ENCODE measurements at places on chromosomes 7 and 10. TPM values are rescaled to one million over a fixed set of nuclear protein-coding genes. Genes with fewer than 3 reads are reported as not detected.

PCGF6 gene
- total RNA-seq = 2.4 TPM

GRCh38 chr7:70237831-70238575, 639.7 kb downstream of the AUTS2 start:
- no peak for DNase-seq

DGKB gene
- 5.9 TPM for total RNA-seq

ATRNL1 gene
- total RNA-seq = 193 TPM

DNA sequence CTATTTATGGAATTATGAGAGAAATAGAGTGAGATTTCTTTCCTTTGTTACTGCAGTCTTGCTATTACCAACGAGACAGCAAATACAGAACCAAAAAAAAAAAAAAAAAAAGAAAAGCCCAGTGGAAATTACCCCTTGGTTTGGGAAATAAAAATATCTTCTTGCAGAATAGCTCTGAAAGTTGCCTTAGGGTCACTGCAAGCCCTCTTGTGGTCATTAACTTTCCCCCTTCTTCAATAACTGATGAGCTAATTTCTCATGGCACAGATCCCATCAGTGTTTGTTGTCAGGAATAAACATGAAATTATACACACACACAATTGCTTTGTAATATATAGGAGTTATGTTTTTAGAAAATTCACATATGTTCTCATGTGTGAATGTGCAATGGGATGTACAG, 111.0 kb upstream of the FEZF1 start:
- DNase-seq = no peak

- no peak for DNase-seq
Observed at GRCh38 chr7:147438216-147438615, 1152.3 kb upstream of the C7orf33 start.

DNA sequence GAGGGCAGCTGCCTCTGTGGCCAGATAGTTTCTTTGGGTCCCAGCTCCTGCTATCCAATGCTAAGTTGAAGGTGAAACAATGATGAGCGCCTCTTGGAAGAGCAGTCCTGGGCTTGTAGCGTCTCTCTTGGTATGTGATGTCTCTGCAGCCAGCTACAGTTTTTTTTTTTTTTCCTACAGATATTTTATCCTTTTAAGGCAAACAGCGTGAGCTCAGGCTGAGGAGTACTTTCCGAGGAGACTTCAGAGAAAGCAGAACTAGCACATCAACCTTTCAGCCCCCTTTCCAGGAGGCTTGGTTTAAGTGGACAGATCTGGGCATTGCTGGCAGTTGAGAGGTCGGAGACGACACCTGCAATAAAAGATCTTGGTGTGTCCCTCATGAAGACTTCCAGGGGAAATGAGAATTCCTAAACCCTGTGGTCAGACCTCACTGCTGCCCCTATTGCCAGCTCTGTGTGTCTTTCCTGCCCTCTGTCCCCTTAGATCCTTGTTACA, 9.1 kb downstream of the PRKG1 start:
- peak; percentile 27 for DNase-seq

DNA sequence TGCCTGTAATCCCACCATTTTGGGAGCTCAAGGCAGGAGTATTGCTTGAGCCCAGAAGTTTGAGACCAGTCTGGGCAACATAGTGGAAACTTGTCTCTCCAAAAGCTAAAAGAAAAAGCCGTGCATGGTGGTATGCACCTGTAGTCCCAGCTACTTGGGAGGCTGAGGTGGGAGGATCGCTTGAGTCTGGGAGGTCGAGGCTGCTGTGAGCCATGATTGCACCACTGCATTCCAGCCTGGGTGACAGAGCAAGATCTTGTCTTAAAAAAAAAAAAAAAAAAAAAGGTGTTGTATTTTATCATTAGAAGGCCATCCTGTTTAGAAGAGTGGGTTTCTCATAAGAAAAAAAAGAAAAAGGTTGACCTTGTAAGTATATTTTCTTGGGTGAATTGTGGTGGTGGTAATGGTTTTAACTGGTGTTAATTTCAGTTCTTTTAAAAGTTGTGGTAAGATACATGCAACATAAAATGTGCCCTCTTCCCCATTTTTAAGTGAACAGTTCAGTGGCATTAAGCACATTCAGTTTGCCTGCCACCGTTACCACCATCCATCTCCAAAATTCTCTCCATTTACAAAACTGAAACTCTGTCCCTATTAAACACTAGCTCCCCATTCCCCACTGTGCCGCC, 34.7 kb downstream of the GRIFIN start:
- no peak for DNase-seq

- no peak for DNase-seq
Observed at GRCh38 chr10:97843281-97843671, 6.4 kb upstream of the GOLGA7B start.

TRPV5 gene
- not detected for total RNA-seq

DNA sequence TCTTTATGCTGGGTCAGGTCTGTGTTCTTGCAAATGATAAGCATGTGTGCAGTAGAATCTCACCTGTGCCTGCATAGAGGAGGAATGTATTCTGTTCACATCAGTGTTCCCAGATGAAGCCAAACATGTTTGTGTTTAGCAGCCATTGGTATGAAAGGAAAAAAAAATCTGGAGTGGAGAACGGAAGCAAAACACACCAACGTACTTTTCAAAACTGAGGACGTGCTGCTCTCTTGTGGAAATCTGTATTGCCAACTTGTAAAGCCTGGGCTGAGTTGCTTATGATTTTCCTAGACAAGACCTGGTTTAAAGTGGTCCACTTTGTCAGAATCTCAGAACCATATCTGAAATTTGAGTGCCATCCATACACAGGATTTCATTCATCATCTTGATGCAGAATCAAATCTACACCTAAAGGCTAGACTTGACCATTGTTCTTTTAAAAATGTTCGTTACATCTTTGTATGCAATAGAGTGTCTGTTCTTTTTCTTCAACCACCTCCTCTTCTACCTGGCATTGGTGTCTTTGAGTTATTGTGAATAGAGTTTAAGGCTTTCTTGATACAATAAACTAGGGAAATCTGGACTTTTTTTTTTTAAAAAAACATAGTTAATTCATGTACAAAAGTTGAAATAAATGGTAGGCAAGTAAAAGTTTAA, 367.7 kb downstream of the PHF14 start:
- no peak for DNase-seq

GRCh38 chr10:4216726-4217125, 431.7 kb upstream of the KLF6 start:
- DNase-seq = no peak

- no peak for DNase-seq
Observed at GRCh38 chr7:46993396-46993795, 588.5 kb downstream of the TNS3 start.

- no peak for DNase-seq
Observed at GRCh38 chr7:68224041-68224741, 1227.6 kb downstream of the TYW1 start.

DNA sequence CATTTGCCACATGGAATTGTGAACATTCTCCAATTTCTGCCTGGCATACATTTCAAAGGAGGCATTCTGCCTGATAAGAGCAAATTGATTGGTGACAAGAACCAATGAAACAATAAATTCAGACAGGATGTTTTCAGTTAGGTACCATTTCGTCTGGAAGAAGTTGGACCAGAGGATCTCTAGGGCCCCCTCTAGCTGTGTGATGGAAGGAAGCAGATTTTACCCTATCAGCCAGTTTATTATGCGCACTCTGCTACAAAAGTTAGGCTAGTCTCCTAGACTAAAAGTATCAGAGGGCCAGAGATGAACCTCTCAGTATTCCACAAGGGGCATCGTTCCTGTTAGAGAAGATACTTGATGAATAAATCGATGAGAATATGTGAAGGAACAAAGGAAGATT, 118.0 kb downstream of the BUB3 start:
- DNase-seq = no peak

AKR1C8 gene
- not detected for total RNA-seq

RTKN2 gene
- total RNA-seq = not detected

MBL2 gene
- not detected for total RNA-seq

DNA sequence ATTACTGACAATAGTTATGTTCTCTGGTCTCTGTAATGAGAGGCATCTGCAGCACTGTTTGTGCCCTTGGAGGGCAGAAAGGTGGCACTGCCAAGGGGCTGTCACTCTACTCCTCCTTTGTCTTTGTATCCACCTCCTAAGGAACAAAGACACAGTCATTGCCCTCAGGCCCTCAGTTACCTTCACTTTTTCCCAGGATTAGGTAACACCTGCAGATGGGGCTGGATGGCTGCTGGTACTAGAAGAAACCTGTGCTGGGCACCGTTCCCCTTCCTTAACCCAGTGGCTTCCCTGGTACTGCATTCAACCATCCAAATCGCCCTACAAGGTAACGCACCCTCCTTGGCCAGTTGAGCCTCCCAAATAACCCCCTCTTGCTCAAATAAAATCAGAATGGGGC, 246.9 kb upstream of the NEBL start:
- DNase-seq = no peak

- DNase-seq = no peak
Observed at GRCh38 chr7:151964951-151965350, 8.7 kb downstream of the GALNTL5 start.

DNA sequence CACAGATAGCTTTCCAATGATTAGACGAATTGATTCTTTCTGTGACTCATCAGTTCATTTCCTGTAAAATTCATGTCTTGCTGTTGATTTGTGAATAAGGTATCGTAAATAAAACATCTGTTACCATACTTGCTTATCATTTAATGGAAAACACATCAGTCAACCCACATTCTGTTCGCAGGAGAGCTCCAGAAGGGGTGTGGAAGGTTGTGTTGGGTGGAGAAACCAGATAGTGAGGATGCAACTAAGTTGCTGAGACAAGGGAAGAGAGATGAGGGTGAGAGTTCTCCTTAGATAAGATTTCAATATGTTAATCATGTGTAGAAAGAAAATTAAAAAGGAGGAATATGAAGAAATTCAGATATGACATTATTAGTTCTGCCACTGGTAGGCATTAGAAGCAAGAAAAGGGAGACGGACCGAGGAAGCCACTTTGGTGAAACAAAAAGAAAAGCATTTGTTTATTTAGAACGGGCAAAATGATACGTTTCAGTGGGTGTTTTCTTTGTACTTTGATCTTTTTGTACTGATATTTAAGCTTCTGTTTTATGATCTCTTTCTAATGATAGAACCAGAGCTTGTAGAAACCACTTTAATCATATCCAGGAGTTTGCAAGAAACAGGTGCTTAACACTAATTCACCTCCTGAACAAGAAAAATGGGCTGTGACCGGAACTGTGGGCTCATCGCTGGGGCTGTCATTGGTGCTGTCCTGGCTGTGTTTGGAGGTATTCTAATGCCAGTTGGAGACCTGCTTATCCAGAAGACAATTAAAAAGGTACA, 7.8 kb downstream of the CD36 start:
- DNase-seq = no peak

PNLIPRP2 gene
- not detected for total RNA-seq

DNA sequence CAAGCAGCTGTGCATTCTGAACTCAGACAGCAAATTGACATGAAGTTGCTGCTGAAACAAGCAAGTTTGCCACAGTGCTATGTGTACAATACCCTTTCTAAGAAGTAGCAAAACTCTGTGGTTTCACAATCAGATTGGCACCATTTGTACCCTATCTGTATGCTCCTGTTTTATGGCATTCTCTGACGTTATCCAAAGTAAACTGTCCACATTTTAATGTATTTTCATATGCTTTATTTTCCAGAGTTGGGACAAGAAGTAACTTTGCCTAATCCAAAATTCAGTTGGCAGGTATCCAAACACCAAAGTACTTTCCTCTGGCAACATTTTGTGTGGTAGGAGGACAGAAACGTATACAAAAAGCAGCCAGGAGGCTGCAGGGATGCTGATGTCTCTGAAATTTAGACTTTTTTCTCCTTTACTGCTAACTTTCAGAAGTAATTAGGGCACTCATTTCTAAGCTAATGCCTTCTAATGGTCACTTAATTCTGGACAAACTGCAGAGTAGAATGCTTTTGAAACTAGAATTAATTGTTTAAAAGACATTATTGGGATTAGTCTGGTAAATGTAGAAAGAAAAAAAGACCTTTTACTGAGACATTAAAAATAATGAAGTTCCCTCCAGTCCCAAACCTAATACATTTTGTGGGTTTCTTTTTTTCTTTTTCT, 414.7 kb upstream of the NRP1 start:
- DNase-seq = no peak

CAV1 gene
- total RNA-seq = 332 TPM

- DNase-seq = no peak
Observed at GRCh38 chr10:3081383-3081981, 14.1 kb downstream of the PFKP start.

DNA sequence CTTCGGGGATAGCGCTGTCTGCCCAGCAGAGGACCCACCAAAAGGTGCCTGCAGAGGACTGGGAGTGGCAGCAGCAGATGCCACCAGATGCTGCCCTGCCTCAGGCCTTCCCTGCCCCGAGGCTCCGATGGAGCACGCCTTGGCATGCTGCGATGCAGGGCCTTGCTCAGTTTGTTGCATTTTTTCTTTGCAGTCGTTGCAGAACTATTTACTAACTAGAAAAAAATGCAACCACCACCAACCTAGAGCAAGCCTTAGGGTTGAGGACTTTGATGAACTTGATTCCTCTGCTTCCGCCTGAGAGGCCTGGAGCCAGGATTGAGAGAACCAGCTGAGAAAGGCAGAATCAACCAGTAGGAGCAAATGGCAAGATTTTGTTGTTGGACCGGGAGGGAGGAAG, 585.6 kb upstream of the MKI67 start:
- DNase-seq = no peak

UNCX gene
- total RNA-seq = not detected

DNA sequence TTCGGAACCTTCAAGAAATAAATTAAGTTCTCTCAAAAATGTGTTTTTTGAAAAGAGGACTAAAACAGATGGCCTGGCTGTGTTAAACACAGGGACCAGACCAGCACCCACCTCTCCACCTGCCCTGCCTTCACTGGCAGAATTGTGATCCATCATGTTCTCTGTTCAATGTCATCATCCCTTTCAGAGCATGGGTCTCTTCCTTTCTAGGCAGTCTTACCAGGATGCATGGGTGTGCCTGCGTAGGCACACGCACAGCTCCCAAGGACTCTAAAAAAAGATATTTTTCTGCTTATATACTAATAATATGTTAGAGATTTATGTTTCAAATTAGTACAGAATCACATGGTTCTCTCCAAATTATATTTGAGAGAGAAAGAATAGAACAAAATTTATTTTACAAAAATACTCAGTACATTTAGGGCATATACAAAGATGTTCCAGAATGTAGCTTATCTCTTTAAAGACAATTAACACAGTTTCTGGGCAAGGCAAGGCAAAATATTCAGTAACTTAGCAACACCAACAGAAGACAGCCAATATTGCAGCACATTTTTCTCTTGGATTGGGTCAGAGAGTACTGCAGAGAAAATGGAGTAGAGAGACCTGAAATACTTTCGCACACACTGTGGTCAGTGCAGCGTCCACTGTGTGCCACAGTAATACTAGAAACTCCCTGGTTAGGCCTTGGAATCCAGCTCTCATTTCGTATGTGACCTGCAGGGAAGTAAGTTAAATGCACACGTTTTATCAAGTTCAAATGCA, 52.8 kb downstream of the EGFR start:
- DNase-seq = no peak

PIP gene
- total RNA-seq = not detected

- no peak for DNase-seq
Observed at GRCh38 chr7:149772241-149772955, 990 bp downstream of the ZNF467 start.

FAM241B gene
- total RNA-seq = 5.4 TPM

GRCh38 chr7:41567031-41567730, 135.7 kb downstream of the INHBA start:
- no peak for DNase-seq

- no peak for DNase-seq
Observed at GRCh38 chr10:108775911-108776475, 1147.3 kb downstream of the XPNPEP1 start.

IGFBP3 gene
- 202 TPM for total RNA-seq
